ENCODE measurements at places on chromosomes 3 and 15.
A peak's percentile ranks its signal among the peaks of the same experiment; 100 is the strongest.

GRCh38 chr3:16740515-16740914 is 135.3 kb upstream of the DAZL start:
- no peak for DNase-seq

GRCh38 chr3:94512876-94513275 is 450.0 kb downstream of the NSUN3 start:
- no peak for DNase-seq

GRCh38 chr3:35483131-35483530 is 156.2 kb upstream of the ARPP21 start:
- no peak for DNase-seq

DNA sequence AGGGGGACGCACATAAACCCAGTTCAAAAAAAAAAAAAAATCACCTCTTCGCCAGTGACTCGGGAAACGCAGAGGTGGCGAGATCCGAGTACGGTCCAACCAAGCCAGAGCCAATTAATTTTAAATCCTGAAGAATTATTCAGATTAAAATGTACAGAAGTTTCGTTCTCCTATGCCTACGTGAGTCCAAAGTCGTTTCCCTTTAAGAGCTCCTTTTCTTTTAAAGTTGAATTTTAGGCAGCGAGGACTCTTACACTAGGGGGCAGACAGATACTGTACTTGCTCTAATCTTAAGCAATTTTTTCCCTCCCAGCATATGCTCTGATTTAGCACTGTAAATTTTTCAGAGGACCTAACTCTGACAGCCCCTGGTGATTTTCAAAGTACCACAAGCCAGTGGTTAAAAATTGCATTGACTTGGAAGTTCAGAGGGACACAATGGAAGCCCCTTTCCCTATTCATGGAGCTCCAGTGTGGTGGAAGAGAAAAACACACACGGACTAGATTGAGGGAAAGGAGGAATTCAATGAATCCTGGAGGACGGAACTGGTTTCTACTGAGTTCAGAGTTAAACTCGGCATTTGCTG is 3.3 kb upstream of the NR2F2 start:
- DNase-seq: no peak

- DNase-seq: peak; percentile 60
Measured at GRCh38 chr3:169305460-169305859, 358.1 kb downstream of the MECOM start.

- peak; percentile 24 for DNase-seq
Measured at GRCh38 chr3:77348244-77348855, 308.5 kb downstream of the ROBO2 start.

GRCh38 chr3:97297032-97297431 is 467.5 kb upstream of the ARL6 start:
- no peak for DNase-seq

DNA sequence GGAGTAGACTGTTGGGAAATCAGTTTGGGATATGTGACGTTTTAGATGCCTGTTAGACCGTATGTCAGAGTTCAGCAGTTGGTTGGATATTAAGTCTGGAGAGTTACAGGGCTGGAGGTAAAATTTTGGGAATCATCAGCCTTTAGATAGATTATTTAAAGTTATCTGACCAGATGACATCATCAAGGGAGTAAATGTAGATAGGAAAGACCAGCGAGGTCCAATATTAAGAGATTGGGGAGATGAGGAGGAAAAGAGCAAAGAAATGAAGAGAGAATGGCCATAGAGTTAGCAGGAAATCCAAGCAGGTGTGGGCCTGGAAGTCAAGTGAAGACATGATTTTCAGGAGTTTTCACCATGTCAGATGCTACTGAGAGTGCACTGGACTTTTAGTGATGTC is 3.1 kb downstream of the NDUFB4 start:
- no peak for DNase-seq

DNA sequence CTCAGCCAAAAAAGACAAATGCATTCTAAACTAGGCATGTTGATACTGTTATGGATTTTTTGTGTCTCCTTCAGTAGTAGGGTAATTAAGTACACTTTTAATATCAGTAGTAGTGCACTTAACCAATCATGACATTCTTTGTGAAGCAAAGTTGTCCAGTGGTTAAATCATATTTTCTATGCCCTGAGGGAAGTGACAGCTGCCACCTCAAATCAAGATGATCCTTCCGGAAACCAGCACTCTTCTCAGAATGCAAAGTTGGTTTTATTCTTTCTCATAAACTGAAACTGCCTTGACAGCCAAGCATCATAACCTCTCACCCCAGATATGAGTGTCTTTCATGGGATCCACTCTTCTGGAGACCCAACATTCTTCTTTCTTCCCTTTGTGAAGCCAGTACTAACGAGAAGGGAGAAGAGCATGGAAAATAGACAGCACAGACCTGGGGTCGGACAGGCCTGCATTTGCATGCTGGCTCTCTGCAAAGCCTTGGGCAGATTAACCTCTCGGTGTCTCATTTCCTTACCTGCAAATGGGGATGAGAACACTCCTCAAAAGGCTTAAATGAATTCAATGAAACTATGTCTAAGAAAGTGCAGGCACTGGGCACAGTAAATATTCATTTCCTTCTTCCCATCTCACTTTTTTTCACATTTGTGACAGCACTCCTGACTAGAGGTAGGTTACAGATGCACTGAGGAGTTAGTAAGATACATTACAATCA is 13.2 kb downstream of the AAGAB start:
- DNase-seq: no peak

DNA sequence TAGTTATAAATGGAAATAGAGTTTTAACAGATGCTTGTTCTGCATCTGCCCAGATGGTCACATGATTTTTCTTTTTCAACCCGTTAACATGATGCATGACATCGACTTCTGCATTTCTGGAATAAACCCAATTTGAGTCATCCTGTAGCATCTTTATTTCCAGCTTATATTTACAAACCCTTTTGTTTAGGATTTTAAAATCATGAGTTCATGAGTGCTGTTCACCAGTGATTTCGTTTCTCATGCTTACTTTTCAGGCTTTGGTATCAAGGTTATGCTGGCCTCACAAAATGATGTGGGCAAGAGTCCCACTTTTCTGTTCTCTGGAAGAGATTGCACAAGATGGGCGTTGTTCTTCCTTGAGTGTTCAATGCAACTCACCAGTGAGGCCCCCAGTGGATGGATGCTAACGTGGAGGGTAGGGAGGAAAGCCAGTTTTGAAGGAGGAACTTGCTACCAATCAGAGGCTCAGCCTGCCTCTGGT is 5.2 kb downstream of the HRH1 start:
- no peak for DNase-seq

- peak; percentile 79 for DNase-seq
Measured at GRCh38 chr3:24829011-24829581, 334.4 kb upstream of the THRB start.

GRCh38 chr3:56987238-56987895 is 73.1 kb upstream of the SPATA12 start:
- no peak for DNase-seq

DNA sequence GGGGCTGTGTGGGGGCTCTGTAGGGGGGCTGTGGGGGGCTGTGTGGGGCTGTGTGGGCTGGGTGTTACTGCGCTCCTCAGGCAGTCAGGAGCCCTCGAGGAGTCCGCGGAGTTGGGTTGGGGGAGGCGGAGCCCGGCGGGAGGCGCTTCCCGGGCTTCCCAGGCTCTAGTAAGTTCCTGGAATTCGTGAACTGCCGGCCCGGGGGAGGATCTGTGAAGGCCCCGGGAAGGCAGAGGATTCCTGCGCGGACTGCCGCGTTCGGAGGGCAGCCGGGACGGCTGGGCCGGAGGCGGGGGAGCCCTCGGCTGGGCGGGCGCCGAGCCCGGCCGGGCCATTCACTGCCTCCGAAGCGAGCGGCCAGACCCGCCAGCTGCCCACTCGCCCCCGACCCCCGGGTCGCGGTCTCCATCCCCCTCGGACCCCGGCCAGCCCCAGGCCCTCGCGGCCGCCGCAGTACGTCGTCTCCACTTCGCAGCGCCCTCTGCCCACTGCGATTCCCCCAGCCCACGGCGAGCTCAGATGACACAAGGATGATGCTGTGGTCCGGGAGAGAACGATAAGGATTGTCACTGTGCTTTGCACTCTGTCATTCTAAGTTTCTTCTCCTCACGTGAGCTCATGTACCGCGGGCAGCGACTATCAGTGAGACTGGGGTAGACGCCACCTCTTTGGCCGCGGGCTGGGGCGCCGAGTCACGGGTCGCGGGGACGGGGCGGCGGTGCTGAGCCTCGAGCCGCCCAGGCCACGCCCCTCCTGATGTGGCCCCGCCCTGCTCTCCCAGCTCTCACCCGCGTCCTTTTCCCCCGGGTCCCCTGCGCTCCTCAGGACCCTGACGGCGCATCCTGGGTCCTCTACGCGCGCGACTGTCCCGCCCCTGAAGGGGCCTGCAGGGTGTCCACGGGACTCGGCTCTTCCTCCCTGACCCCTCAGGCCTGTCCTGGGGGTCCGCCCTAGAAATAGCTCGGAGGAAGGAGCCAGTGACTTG is 65.3 kb downstream of the KLF13 start:
- peak; percentile 36 for DNase-seq

GRCh38 chr3:150215616-150216015 is 192.5 kb upstream of the TSC22D2 start:
- no peak for DNase-seq

- no peak for DNase-seq
Measured at GRCh38 chr3:122377975-122378374, 5.1 kb downstream of the MIX23 start.

GRCh38 chr3:38313695-38314094 is 31.6 kb downstream of the SLC22A14 start:
- no peak for DNase-seq

DNA sequence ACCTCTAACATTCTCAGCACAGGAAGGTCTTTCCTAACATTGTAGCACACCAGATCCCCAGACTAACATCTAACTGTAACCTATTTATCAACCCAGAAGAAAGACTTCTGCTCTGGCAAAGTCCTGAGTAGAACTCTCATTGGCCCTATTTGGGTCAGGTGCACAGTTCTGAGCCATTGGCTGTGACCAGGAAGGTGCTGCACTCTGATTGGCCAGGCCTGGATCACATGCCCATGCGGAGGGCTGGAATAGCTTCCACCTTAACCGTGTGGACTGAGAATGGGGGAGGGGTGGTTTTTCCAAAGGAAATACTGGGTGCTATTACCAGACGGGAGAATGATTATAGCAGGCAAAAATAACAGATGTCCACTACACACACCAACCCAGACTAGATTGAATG is 11.5 kb downstream of the FEZF2 start:
- no peak for DNase-seq

DNA sequence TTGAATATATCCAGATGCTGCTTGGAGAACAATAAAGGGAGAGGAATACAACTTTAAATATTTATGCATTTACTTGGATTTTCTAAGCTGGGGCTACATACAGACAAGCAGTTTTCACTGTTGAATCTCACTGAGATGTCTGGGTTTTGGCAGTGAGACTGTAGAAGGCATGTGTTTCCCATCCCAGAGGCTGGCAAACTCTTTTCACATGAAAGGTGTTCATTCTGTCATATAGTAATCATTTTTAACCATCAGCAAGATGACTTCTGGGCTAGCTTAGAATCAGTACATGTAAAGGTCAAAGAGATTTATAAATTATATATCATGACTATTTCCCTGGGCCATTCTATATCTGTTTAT is 218.7 kb upstream of the SGO1 start:
- DNase-seq: no peak

GRCh38 chr3:46748170-46748569 is 30.5 kb upstream of the PRSS50 start:
- no peak for DNase-seq

- DNase-seq: no peak
Measured at GRCh38 chr15:31292391-31293015, 34.1 kb upstream of the KLF13 start.

GRCh38 chr3:66140106-66140505 is 80.7 kb upstream of the SLC25A26 start:
- no peak for DNase-seq

DNA sequence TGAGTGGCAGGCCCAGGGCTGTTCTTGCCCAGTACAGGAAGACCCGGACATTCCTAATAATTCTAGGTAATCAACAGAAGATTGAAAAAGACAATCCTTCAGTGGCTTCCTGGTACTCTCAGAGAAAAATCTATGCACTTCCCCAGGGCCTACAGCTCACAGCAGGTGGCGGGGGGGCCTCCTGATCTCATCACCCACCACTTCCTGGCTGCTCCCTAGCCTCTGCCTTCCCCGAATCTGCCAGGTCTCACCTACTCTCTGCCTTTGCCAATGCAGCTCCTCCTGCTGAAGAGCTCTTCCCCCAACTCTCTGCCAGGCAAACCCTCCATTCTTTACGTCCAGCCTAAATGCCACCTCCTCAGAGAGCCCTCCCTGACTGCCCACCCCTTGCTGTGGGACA is 37.5 kb downstream of the EHD4 start:
- no peak for DNase-seq

GRCh38 chr3:101730839-101731238 is 6.4 kb downstream of the CEP97 start:
- DNase-seq: no peak

GRCh38 chr3:186307594-186308221 is 54.3 kb downstream of the DGKG start:
- DNase-seq: peak; percentile 48

DNA sequence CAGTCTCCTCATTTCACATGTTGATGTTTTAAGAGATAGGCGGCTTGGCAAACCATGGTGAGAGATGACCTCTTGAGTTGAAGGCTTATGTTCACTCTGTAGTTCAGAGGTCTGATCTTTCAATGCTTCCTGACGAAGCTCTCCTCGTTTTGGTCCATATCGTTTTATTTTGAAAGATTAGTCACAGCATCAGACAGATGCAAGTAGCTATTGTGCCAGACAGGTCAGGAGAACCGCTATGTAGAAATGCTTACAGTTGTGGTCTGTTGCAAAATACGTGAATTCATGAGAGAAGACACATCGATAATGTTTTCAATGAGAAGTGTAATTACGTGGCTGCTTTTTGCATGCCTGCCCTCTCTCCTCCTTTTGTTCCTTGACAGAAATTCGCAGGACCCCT is 47.5 kb downstream of the CHL1 start:
- no peak for DNase-seq

DNA sequence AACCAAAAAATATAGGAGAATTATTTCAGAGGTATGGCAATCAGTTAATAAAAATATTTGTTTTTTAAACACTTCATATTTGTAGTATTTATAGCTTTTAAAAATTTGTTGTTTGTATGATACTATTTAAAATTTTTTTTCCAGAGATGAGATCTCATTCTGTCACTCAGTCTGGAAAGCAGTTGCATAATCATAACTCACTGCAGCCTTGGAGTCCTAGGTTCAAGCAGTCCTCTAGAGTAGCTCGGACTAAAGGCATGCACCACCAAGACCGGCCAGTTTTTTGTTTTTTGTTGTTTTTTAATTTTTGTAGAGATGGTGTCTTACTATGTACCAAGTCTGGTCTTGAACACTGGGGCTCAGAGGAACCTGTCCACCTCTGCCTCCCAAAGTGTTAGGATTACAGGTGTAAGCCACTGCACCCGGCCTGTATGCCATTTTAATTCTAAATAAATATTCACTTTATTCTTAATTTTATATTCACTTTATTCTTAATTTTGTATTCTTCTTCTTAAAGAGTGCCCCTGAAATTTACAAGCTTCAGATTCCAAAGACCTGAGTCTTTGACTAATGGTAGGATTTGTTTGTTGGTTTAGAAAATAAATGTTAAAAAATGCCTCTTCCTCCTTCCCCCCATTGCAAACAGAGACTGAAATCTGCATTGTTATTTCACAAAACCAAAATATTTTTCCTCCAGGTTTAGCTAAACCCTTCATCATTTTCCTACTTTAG is 9.4 kb downstream of the TGFBR2 start:
- no peak for DNase-seq

All from Calu3 (cell line).